LHCN-M2 (cell line): ENCODE measurements at places on chromosomes 12 and 14. TPM values are rescaled to one million over a fixed set of nuclear protein-coding genes. Genes with fewer than 3 reads are reported as not detected.

DNA sequence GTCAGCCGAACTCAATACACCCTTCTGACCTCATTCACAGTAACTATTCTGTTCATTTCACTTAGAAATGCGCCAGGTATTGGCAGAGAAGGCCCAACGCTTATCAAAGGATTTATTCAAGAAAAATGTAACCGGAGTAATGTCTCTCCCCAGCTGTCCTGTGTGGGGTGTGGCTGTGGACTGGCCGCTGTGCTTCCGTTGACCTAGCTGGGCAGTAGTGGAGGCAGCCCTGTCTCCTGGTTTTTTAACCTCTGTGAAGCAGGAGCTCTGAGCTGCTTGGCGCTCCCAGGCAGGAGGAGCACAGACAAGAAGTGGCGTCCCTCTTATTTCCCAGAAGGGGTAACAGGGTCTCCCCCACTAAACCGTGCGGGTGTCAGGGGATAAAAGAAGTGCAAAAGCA, 85.2 kb downstream of the ESR2 start:
- no peak for DNase-seq

- DNase-seq = peak; percentile 23
Observed at GRCh38 chr12:62860501-62861411, 74.2 kb downstream of the PPM1H start.

DNA sequence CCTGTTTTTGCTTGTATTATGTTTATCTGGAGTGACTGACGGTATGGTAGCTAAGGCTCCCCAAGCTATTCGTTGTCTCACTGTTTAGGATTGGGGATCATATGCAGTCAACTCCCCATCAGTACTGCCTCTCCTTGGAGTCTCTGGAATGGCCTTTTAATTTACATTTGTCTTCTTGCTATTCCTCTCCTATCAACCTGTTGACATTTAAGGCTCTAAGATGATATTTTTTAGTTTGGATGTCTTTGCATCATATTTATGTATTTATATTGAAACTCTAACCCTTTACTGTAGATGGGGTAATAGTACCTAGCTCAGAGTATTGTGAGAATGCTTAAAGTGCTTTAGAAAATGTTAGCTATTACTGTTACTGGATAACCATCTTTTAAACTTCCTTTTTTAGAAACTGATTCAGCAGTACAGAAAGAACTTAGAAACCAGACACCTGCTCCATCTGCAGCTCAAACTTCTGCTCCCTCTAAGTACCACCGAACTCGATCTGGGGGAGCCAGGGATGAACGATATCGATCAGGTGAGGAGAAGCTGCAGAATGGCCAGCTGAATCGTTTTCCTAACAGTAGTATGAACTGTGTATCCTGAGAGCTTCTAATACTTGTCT, 123.5 kb upstream of the ATF1 start:
- DNase-seq = no peak

CD4 gene
- total RNA-seq = 0.92 TPM in 1 of 2 replicates, not detected in the other

DNA sequence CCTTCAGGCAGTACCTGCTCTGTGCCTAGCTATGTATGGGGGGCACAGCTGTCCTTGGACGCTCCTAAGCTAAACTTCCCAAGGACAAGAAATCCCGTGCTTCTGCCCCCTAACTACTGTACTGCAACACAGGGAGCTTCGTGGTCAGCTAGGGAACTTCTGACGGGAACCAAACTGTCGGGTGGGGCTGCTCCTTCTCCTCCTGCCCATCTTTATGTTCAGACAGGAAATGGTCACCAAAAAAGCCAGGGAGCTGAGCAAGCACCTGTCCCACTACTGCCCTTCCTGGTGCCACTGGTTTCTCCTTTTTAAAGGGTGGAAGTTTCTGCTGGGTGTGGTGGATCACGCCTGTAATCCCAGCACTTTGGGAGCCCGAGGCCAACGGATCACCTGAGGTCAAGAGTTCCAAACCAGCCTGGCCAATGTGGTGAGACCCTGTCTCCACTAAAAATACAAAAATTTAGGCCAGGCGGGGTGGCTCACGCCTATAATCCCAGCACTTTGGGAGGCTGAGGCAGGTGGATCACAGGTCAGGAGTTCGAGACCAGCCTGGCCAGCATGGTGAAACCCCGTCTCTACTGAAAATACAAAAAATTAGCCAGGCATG, 26.6 kb downstream of the PXN start:
- DNase-seq = no peak

- no peak for DNase-seq
Observed at GRCh38 chr12:82473111-82473754, 114.9 kb downstream of the METTL25 start.

P2RX7 gene
- total RNA-seq = 0.11 and 0.32 TPM in 2 replicates

RAB2B gene
- total RNA-seq = 36.5 and 39.9 TPM in 2 replicates

RTL1 gene
- total RNA-seq = not detected in 2 replicates

DNA sequence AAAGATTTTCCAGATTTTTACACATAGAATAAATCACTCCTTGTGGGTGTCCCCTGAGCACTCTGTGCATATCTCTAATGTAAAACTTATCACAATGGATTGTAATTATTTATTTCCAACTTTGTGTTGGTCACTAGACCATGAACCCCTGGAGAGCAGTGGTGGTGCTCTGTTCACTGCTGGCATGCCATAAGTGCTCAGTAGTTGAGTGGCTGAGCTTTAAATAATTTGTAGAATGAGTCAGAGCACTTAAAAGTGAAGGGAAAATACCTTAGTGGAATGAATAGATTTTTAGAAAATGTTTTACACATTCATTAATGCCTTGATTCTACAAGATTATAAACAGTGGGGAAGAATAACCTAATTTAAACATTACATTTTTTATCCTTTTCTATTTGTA, 6.3 kb downstream of the MGAT4C start:
- peak; percentile 52 for DNase-seq

GRCh38 chr14:62905566-62905965, 139.7 kb downstream of the KCNH5 start:
- DNase-seq = no peak

- peak; percentile 20 for DNase-seq
Observed at GRCh38 chr14:24196071-24197055, 1.1 kb upstream of the TM9SF1 start.

DNA sequence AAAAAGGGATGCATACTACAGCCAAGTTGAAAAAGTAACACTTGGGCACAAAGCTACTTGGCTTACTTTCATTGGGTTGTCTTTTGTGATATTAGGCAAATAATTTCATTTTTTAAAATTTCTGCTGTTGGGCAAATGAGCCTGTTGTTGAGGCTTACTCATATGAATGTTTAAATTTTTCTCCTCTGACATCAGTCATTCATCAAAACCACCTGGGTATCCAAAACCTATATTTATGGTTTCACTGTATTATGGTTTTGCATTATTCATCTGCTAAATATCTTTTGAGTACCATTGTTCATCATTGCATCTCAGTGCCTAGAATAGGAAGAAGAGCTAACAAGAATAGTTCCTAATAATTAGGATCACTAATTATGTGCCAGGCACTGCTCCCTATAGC, 28.1 kb downstream of the DYRK2 start:
- no peak for DNase-seq

DNA sequence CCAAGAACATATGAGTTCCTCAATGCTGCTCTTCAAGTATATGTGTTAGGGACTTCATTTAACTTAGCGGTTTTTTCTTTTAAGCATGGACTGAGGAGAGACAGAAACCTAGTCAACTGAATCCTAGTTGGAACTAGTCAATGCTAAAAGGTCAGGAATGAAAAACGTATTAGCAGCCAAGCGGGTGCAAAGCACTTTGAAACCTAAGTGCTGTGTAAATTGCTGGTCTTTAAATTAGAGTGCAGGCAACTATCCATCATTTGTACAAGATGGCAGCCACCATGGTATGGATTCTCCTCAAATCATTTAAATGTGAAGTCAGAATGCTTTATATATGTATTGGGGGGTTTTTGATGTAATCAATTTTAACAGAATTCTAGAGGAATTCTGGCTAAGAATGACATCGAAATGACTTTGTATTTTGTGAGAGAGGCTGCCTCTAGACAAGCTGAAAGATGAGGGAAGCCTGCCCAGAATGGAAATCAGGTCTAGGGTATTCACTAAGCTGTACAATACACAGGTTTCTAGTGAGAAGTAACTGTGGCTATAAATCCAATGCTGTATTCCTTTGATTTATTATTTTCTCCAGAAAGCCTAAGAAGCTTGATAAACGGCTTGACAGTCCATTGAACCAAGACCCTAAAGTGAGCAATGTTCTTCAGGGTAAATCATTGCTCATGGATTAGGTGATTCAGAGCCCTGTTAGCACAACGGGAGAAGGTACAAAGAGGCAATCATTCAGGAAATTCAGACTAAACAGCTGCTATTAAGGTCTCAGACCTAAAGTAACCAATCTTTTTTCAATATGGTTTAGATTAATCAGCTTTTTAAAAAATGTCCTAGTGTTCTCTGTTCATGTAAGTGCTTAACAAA, 198.8 kb downstream of the ANO2 start:
- DNase-seq = no peak
